ENCODE measurements at places on chromosomes 5 and 9. TPM values are rescaled to one million over a fixed set of nuclear protein-coding genes. Genes with fewer than 3 reads are reported as not detected.

DNA sequence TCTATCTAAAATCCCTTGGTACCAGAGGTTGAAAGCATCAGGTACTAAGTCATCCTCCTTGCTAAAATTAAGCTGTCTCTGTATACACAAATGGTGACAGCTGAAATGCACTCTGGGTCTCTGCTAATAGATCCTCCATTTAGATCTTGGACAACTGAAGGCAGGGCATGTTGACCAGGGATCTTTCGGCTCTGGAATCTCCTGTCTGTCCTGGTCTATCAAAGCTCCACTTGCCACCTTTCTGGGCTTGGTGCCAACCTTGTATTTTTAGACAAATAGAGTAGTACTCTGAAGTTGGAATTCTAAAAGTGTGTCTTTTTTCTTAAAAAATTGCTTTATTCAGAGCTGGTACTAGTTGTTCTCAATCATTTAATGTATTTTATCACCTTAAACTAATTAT is 135.2 kb upstream of the HMHB1 start:
- DNase-seq: peak; percentile 34
- H3K4me3 ChIP-seq: no peak overlapping the region
- H3K27ac ChIP-seq: no peak overlapping the region
- no peaks in the 10 kb centered on the region for H3K36me3 ChIP-seq

DNA sequence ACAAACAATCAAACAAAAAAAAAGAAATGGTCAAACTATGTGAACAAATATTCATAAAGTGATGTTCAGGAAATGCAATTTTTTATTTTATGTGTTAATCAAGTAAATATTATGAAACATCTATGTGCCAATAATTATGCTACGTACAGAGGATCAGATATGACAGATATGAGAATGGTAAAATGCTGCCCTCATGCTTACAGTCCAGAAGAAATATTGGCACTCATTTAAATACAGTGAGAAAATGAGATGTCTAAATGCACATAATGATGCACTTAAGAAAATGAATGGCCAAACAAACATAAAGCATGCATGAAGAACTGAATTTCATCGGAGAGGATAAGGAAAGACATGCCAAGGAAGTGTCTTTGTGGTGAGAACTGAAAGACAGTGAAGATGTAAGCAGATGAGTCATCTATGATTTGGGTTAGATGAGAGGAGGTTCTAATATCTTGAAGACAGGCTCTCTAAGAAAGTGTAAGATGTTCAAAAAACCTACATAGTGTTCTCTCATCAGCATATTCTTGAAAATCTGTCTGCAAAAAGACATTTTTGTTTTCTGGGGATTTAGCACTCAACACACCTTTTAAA is 1231.1 kb upstream of the ACO1 start:
- DNase-seq: no peak
- no peak overlapping the region for H3K4me3 ChIP-seq
- no peaks in the 10 kb centered on the region for H3K4me1 ChIP-seq
- no peaks in the 10 kb centered on the region for H3K36me3 ChIP-seq
- H3K27ac ChIP-seq: no peak overlapping the region

GRCh38 chr9:119370816-119371215 is 1.6 kb upstream of the BRINP1 start:
- no peak overlapping the region for H3K27ac ChIP-seq
- H3K27me3 ChIP-seq: peaks cover 43% of the 10 kb centered on the region
- peak; percentile 32 for DNase-seq
- H3K36me3 ChIP-seq: no peaks in the 10 kb centered on the region
- H3K4me1 ChIP-seq: peaks cover 5% of the 10 kb centered on the region

DNA sequence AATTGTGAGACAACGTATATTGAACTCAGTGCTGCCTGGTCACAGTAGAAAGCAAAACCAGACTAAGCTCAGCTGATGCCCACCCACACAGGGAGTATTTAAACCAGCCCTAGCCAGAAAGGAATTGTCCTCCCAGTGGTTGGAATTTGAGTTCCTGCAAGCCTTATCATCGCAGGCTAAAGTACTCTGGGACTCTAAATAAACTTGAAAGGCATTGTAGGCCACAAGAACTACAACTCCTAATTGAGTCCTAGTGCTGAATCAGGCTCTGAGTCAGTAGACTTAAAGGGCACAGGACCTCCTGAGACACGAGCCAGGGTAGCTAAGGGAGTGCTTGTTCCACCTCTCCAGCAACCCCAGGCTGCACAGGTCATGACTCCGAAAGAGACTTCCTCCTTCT is 171.4 kb downstream of the MCTP1 start:
- H3K36me3 ChIP-seq: no peaks in the 10 kb centered on the region
- no peaks in the 10 kb centered on the region for H3K27me3 ChIP-seq

HMHB1 gene
- total RNA-seq: not detected
